ENCODE measurements at places on chromosomes 11 and 22.
A peak's percentile ranks its signal among the peaks of the same experiment; 100 is the strongest.

DNA sequence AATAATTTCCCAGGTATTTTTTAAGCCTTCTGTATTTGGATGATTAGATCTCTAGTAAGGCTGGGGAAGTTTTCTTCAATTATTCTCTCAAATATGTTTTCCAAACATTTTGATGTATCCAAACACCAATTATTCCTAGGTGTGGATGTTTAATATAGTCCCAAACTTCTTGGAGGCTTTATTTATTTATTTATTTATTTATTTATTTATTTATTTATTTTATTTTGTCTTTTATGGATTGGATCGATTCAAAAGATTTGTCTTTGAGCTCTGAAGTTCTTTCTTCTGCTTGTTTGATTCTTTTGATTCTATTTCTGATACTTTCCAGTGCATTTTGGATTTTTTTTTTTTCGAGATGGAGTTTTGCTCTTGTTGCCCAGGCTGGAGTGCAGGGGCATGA is 2267.9 kb upstream of the RAG2 start:
- DNase-seq, result no peak

DNA sequence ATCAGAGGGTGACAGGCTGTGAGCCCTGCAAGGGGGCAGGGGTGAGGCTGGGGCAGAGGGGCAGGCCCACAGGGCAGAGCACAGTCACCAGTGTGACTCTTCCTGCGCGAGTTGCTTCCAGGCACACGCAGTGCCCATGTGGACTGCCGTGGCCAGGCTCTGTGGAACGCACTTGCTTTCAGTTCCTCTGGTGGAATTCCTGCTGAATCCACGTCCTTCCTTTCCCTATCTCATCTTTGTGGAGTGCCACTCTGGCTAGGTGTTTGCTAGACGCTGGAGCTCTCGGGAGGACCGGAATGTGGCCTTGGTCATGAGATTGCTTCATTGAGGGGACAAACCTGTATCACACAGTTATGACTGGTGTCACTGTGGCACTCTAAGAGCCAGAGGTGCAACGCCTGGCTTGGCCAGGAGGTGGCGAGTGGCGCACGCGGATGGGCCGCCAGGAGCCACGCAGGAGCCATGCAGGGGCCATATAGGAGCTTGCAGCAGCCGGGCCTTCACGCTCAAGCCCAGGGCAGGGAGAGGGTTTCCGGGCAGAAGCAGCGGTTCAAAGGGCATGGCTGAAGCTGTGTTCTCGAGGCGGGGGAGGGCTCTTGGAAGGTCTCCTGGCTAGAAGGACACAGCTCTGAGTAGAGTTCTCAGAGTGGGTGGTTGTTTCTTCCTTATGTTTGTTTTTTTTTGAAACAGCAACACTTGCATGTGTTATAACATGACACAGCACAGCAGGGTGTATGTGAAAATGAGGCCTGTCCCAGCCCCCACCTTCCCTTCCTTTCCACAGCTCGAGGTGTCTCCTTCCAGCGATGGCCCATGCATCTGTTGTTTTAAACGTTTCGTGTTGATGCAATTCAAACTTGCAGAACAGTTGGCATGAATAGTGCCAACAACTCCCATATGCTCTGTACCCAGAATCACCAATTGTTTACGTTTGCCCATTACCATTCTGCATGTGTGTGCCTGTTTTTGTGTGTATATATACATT is 36.2 kb downstream of the TBC1D22A start:
- DNase-seq, result peak; percentile 36

DNA sequence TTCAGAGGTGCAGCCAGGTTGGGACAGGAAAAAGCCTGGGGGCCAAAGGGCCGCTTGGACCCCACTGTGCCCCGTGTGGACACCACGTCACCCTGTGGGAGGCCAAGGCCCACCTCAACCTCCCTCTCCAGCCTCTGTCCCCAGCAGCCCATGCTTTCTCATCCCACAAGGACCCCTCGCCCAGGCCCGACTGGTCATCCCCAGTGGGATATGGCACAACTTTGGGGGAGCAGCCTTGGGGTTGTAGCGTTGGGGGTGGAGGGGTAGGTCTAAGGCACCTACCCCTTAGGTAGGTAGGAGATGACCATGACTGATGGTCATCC is 44.0 kb downstream of the IGF2 start:
- DNase-seq, result no peak

DNA sequence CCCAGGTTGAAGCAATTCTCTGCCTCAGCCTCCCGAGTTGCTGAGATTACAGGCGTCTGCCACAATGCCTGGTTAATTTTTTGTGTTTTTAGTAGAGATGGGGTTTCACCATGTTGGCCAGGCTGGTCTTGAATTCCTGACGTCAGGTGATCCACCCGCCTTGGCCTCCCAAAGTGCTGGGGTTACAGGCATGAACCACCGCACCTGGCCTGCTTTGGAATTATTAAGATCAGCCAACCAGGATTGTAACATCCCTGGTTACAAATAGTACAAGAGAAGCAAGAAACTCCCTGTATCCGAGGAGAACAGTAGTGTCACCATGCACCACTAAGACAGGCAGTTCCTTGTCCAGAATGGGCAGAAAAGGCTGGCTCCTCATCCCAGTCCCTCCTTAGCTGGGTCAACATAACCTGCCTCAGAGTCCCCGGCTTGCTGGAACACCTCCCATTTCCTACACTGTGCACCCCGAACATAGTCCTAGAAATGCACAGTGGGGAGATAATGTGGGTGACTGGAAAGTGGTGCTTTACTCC is 77.2 kb upstream of the INCENP start:
- no peak for DNase-seq

DNA sequence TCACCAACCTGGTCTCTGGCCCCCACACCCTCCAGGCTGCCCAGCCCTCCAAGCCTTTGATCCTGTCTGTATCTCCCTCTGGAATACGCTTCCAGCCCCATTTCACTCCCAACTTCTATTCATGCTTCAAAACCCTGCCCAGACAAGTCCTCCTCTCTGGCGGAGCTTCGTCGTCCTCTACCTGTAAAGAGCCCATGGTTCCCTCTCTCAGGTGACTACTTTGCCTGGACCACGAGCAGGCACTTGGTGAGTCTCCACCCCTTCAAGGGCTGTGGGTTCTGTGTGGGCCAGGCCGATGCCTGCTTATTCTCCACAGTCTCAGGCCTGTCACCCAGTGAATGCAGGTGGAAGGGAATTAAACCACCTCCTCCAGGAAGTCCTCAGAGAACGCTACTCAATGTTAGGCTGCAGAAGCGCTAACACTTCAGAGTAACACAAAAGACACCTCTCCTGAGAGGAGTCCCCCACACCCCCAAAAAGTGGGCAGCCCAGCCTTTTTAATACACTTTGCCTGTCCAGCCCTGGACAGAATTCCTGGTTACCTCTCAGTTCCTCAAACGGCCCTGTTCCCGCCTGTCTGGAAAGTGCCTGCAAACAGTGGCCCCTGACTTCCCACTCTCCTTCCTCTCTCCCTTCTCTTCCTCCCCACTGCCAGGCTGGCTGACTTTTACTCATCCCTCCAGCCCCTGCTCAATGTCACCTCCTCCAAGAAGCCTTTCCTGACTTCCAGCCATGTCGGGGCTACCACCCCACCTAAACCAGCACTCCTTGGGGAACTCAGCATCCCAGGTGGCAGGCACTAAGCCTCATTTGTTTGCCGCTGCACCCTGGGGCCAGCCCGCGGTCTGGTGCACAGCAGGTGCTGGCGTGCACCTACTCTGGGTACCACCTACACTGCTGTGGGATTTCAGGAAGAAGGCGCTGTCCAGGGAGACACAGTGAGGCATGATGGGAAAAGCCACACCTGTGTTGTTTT is 9.0 kb downstream of the RAC2 start:
- DNase-seq, result no peak

DNA sequence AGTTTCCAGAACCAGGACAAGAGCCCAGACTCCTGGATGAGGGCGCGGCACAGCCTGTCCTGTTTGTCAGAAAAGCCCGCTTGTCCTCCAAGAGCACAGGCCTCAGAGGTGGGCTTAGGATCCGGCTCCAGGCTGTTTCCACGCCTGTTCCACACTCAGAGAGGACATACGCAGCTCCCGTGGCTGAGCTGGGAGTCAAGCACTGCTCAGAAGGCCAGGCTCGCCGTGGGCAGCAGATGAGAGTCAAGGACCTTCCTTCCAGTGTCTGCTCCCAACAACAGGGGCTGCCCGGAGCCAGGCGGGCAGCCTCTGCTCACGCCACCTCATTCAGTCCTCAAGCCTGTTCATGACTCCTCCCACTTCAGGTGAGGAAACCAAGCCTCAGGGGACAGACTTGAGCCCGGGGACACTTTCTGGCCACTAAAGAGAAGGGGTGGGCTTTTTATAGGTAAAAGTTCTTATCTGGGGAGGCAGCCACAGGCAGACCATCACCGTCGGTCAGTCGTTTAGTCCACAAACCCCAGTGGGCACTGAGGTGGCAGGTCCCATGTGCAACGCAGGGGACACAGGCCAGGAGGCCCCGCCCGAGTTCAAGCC is 3.8 kb downstream of the CYB5R3 start:
- no peak for DNase-seq

DNA sequence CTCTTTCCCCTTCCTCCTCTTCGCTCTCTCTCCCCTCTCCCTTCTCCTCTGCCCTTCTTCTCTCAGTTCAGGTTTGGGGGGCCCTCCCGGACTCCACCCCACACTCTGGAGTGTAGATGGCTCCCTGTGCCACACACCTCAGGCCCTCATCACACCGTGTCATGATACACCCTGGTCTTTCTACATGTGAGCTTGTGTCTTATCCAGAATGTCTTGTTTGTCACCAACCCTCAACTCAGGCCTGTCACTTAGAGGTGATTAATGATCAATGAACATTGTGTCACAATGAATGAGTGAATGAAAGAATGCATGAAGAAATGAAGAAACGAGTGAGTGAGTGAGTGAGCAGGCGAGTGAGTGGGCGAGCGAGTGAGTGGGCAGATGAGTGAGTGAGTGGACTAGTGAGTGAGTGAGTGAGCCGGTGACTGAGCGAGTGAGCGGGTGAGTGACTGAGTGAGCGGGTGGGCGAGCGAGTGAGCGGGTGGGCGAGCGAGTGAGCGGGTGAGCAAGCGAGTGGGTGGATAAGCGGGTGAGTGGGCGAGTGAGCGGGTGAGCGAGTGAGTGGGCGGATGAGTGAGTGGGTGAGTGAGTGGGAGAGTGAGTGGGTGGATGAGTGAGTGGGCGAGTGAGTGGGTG is 33.8 kb downstream of the CAPN1 start:
- no peak for DNase-seq

DNA sequence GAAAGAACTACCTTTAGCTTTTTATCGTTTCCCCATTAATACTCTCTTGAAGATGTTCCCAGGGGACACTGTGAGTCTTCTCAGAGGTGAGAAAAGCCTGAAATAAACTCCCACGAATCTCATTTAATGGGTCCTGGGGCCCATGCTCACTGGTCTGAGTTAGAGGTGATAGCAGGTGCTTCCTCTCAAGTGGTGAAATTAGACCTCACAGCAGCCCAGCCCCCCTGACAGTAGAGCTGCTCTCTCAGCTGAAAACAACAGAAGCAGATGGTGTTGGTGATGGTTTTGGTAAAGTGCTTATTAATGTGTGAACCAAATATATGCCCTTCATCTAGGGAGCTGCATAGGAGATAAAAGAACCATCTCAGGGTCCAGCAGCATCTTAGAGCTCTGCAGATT is 76.8 kb upstream of the VPREB1 start:
- no peak for DNase-seq

DNA sequence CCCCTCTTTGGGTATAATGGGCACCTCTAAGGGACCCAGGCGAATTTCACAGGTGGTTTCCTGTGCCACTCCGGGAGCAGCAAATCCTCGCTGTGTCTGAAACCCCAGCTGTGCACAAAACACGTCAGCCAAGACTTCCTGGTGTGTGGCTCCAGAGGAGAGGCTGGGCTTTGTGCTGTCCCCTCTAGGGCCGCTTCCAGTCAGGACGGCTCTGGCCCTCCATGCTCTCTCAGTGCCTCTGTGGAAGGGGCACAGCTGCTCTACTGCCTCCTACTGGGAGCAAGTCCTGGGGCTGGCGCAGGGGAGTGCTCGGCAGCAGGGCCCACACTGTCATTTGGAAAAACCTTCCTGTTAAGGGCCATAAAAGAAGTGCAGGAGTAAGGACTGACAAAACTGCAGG is 23.7 kb upstream of the ARFGAP3 start:
- no peak for DNase-seq

- no peak for DNase-seq
These were observed 176.9 kb downstream of the GRIA4 start for GRCh38 chr11:105786741-105787140.

- no peak for DNase-seq
These were observed 16.4 kb upstream of the RFPL3 start for GRCh38 chr22:32341122-32341740.

DNA sequence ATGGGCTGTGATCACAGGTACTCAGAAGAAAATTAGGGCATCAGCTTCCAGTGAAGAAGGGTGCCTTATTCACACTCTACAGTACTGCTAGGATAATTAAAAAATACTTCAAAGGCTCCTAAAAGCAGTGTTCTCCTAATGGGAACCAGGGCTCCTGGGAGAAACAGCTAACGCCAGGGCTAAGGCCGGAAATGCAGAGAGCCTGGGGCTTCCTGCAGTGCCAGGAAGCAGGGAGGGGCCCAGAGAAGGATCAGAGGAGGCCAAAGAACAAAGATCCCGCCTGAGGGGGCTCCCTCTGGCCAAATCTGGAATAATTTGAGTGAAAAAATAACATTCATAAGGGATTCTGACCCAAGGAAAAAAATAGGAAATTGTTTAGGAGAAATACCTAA is 27.5 kb downstream of the TOLLIP start:
- DNase-seq, result no peak

GRCh38 chr11:13629779-13630178 is 38.7 kb upstream of the FAR1 start:
- DNase-seq, result no peak

DNA sequence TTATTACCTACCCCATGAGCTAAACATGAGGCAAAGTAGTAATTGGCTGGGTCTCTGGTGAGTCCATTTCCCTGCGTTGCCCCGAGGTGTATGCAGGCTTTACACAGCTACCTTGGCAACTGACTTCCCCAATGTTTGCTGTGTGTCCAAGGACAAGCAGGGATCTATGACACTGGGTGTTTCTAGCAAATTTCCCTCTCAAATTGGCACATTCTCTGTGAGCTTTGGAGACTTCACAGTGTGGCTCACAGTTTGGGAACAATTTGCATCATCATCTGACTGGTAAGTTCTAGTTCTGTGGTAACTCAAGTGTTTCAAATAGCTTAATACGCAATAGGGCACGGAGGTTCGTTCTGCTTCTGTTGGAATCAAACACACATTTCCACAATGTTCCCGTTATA is 12.5 kb downstream of the NNMT start:
- DNase-seq, result no peak

DNA sequence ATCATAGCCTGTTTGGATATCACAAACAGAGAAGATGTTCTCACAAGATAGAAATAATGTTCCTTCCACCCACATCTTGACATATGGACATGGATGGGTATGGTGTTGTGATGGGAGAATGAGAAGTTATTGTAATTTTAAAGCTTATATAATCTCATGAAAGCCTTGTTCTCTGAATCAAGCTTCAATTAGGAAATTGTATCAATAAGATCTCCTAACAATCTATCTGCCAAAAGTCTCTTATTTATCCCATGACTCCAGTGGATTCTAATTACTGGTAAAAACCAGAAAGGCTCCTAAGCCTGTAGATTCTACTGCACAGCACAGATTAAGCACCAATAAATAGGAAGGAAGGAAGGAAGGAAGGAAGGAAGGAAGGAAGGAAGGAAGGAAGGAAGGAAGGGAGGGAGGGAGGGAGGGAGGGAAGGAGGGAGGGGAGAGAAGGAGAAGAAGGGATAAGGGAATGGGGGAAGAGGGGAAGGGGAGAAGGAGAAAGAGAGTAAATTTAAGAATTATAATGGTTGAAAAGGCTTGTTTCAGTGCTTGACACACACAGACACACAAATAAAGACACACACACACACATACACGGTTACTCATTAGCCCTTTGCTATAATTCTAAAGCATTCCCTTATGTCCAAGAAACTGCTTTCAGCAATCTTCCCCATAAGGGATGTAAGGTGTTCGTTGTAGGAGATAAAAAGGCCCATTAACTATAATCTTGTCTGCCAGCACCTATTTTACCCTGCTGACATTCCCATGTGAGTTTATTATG is 258.0 kb upstream of the API5 start:
- DNase-seq, result no peak
